Kidney epithelial cell (primary cell): ENCODE measurements at places on chromosomes 4 and X.

DNA sequence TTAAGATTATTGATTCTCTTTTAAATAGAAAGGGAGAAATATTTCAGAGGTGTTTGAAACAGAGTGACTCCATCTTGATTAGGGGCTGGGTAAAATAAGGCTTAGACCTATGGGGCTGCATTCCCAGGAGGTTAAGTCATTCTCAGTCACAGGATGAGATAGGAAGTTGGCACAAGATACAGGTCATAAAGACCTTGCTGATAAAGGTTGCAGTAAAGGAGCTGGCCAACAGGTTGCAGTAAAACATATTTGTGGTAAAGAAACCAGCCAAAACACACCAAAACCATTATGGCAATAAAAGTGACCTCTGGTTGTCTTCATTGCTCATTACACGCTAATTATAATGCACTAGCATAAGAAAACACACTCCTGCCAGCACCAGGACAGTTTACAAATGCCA, 165.0 kb downstream of the SPIN4 start:
- no peak for DNase-seq

GRCh38 chrX:78075787-78076389, 28.2 kb upstream of the PGK1 start:
- no peak for DNase-seq

GRCh38 chr4:77629885-77630284, 24.3 kb downstream of the CXCL13 start:
- no peak for DNase-seq

DNA sequence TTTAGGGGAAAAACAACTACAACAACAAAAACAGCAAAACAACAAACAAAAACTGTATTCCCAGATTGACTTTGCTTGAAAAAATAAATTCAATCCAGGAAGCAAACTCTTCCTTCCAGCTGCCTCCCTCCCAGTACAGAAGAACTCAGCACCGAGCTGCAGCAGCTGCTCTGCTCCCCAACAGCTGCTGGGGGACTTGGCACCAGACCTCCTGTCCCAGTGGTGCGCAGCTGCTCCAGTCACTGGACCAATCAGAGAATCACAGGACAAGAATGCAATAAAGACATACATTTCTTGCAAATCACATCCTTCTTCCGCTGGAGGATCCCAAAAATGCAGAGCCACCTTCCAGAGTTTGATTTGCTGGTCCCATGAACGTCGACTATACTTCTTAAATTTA, 11.8 kb upstream of the FAM53A start:
- DNase-seq: no peak

GRCh38 chrX:38402118-38402517, 49.7 kb downstream of the OTC start:
- DNase-seq: no peak

DNA sequence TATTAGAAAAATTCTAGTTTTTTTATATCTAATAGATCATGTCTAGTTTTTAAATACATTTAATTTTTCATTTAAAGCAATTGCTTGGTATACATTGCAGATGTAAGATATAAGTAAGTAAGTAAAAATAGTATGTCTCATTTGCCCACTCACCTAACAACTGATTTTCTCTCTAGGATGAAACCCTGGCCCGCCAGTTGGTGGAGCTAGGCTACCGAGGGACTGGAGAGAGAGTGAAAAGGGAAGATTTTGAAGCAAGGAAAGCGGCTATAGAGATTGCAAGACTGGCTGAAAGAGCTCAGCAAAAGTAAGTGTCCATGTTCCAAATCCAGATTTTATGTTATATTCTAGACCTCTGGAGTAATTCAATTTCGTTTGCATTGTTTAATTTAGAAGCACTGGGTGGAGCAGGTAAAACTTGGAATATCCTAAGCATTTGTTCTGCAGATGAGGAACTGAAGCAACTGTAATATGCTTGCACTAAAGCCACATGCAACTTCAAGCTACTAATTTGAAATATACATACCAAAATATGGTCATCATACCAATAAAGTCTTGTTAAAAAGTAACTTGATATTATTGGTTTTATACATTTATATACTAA, 27.1 kb downstream of the CFAP299 start:
- DNase-seq: peak; percentile 1

- no peak for DNase-seq
Measured at GRCh38 chr4:15410750-15411149, 17.1 kb upstream of the C1QTNF7 start.

DNA sequence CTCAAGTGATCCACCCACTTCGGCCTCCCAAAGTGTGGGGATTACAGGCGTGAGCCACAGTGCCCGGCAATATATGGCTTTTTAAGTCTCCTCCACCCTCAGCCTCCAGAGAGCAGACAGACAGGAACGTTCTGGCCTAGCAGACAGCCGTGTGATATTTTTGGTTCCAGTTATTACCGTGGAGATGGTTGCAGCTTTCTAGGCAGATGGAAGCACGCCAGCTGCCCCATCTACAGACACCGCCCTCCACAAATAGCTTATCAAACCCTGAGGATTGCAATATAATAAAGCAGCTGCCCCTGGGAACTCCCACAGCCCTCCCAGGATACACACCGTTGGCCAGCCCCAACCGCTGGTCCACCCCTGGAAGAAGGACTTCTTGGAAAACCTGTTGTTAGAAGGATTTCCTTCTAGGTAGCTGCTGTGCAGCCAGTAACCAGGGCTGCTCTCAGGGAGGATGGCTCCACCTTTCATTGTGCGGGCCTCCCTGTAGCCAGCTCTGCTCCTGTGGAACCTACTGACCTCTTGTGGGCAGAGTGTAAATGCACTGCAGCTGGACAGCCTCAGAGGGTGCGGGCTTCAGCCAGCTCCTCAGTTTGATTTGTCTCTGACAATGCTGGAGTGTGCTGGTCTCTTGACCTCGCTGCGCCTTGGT, 44.0 kb downstream of the SLC25A5 start:
- DNase-seq: peak; percentile 16
